ENCODE measurements at places on chromosomes 4 and X.

DNA sequence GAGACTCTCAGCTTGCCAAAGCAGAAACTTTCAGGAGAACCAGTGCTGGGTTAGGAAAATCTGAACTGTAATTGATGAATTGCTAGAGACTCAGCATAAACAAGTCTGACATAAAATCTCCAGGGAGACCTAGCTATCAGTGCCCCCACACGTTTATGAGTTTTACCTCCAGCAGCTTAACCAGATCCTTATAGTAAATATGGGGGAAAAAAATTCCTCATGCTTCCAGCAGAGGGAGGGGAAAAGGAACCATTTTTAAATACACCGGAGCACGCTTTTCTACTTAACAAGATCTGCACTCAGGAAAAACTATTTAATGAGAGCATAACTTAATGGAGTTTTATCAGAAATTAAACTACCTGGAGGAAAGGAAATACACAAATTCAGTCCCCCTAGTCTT is 1040.7 kb upstream of the INTU start:
- no peak for DNase-seq

GRCh38 chrX:115579327-115579726 is 18.4 kb downstream of the PLS3 start:
- DNase-seq, result no peak

GRCh38 chr4:142539796-142540482 is 306.2 kb downstream of the INPP4B start:
- DNase-seq, result no peak

DNA sequence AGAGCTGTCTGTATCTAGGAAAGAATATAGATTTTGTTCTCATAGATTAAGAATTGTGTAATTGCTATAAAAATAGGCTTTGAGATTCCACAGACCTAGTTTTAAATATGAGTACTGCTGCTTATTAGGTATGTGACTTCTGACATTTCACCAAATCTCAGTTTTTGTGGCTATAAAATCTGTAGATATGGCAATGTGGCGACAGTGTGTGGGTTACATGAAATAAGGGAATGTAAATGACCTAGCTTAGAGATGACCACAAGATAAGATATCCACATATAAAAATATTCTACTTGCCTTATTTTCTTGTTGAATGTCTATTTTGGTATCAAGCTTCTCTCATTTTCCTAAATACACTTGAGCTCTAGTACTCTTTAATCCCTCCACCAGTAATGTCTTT is 193.8 kb downstream of the UNC5C start:
- no peak for DNase-seq

DNA sequence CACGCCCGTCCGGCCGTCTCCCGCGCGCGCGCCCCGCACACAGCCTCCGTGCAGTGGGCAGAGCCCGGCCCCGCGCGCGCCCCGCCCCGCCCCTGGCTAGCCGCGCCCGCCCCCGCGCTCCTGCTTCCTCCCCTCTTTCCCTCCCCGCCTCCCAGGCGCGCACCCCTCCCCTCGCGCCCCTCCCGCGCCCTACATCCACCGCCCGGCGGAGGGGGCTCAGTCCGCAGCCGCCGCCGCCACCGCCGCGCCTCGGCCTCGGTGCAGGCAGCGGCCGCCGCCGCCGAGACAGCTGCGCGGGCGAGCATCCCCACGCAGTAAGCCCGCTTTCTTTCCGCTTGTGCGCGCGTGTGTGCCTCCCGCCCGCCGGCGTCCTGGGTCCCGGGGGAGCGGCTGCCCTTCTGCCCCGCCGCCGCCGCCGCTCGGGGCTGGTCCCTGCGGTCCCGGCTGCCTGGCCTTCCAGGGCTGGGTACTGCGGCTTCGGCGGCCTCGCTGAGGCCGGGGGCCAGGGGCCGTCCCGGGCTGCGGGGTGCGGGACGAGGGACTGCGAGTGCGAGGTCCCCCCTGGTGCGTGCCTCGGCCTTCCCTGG is at the start of gene FHL1:
TSS of gene FHL1 (plus strand) at position 219 of the 587 bp plus-strand sequence.
- DNase-seq, result peak; percentile 28

- no peak for DNase-seq
These were observed 44.9 kb downstream of the AFAP1 start for GRCh38 chr4:7894677-7895181.

DNA sequence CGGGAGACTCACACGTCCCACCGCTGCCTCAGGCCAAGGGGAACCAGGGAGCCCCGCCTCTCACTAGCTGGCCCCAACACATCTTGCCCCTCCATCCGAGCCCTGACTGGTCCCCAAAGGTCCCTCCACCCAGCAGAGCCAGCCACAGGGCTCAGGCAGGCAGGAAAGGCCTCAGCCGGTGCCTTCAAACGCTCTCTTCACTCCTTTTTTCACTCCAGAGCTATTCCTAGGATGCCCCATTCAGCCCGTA is 1.5 kb upstream of the ARHGAP4 start:
- no peak for DNase-seq

DNA sequence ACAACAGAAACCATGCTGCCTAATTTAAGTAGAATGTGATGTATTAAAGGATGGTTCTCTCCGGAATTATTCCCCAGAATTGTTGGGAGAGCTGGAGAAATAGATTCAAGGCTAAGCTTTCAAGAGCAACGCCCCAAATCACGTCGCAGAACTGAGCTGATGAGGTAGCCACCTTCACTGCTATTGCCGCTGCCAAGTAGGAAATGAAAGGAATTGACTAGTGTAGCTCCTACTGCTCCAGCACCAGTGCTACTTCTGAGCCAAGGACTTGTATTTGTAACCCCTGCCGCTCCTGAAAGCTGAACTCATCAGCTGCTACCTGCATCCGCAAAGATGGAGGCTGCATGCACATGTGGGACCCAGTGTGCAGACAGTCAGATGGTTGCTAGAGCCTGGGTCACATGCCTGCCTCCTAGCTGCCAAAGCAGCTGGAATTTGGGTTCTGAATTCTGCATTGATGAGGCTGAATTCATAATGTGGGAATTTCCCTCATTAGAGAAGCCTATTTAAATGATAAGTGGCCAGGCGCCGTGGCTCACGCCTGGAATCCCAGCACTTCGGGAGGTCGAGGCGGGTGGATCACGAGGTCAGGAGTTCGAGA is 173.9 kb downstream of the PDGFRA start:
- DNase-seq, result no peak

DNA sequence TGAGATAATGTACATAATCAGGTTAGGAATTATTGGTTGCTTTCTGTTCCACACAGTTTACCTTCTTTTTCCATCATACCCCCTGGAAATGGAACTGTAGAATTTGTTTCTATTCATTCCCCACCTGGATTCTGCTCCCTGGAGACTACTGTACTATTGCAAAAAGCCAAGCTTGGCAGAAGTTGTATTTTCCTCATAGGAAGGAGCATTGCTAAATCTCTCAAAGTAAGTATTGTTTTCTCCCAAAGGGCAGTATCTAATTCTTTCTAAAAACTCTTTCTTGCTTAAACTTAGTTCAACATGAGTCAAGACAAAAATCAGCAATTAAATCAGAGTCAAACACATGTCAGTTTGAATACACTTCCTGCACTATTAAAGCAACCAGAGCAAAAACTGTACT is 136.2 kb downstream of the CDS1 start:
- no peak for DNase-seq

DNA sequence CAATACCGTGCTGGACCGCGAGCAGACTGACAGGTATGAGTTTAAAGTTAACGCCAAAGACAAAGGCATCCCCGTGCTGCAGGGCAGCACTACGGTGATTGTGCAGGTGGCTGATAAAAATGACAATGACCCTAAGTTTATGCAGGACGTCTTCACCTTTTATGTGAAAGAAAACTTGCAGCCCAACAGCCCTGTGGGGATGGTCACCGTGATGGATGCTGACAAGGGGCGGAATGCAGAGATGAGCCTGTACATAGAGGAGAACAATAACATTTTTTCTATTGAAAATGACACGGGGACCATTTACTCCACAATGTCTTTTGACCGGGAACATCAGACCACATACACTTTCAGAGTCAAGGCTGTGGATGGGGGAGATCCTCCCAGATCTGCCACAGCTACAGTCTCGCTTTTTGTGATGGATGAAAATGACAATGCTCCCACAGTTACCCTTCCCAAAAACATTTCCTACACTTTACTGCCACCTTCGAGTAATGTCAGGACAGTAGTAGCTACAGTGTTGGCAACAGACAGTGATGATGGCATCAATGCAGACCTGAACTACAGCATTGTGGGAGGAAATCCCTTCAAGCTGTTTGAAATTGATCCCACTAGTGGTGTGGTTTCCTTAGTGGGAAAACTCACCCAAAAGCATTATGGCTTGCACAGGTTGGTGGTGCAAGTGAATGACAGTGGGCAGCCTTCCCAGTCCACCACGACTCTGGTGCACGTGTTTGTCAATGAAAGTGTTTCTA is 3.2 kb downstream of the PCDH7 start:
- no peak for DNase-seq

DNA sequence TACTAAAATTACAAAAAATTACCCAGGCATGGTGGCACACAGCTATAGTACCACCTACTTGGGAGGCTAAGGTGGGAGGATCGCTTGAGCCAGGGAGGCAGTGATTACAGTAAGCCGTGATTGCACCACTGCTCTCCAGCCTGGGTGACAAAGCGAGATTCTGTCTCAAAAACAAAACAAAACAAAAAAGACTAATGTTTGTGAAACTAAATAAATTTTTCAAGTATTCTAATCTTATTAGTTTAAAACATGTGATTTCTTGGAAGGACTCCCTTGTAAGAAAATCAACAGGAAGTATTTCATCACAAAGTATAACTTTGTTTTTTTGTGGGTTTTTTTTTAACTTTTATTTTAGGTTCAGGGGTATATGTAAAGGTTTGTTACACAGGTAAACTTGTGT is 89.6 kb downstream of the EGF start:
- no peak for DNase-seq

All from activated CD4-positive, alpha-beta T cell treated with anti-CD3 and anti-CD28 coated beads for 1 hour (primary cell).